ENCODE measurements at places on chromosomes 5 and 9.

GRCh38 chr9:79559495-79560181 lies 12.1 kb upstream of the TLE4 start:
- no peak for DNase-seq

DNA sequence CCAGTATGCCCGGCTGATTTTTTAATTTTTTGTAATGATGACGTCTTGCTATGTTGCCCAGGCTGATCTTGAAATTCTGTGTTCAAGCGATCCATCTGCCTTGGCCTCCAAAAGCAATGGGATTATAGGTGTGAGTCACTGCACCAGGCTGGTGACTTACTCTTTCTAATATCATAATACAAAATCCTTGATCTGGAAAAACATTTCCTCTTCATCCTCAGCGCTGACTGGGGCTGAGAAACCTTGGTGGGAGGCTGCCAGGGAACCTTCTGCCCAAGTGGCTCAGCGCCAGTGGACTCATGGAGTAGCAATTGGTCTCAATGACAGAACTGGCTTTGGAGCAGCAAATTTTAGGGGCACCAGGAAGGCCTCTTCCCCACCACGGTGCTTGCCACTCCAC lies 17.5 kb upstream of the SEMA4D start:
- no peak for DNase-seq

DNA sequence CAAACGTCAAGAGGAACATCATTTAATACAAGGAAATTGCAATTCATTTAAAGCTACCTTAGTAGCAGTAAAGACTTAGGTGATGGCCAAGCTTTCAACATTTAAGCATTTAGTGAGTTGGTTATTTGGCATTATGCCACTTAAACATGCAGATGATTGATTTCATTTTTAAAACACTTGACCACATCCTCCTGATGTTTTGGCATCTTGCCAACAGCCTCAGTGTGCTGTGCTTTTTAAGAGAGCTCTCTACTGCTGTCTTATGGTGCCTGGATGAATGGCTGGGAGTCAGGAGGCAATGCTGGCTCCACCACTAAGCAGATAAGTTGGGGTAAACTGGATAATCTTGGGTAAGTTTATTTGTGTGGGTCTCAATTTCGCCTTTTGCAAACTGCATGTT lies 364.5 kb downstream of the MAN2A1 start:
- DNase-seq = no peak

DNA sequence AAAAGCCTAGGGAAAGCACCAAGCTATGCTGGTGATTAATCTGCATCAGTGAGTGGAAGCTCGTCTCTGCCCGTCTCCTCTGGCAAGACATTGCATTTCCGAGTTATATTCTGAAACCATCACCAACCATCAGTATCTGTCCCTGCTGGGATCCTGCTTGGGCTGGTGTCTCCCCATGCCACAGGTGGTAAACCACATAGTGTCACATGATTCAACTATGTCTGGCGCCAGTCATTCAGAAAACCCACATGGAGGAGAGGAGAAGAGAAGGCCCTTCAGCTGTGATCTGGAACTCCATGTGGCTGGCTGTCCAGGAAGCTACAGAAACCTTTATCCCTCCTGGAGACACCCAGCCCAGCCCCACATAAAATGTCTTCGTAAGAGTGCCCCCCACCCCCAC lies 4.8 kb downstream of the IL9 start:
- no peak for DNase-seq

DNA sequence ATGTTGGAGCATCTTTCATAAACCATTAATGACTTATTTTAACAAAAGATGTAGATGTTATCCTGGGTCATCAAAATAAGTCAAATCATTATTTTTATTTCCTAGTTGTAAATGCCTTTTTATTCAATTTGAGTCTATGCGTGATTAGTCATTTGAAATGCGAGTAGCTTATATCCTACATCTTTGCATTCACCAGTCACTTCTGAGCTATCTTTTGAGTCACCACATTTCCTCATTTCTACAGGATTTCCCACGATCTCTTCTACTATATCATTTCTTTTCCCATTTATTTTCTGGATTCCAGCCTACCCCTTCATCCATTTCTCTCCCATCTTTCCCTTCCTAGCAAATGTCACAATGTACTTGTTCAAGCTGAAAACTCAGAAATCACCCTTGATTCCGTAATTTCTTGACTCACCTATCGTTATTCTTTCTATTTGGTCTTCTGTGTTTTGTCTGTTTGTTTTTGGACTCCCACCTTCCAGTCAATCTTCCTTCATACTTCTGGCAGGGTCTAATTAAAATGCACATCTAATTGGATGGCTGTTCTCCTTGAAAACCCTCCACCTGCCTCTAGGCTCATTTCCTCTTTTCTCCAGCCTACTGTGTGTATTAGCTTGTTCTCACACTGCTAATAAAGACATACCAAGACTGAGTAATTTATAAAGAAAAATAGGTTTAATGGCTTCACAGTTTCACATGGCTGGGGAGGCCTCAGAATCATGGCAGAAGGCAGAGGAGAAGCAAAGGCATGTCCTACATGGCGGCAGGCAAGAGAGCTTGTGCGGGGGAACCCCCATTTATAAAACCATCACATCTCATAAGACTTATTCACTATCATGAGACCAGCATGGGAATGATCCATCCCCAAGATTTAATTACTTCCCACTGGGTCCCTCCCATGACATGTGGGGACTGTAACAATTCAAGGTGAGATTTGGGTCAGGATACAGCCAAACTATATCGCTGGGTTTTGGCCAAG lies 112.4 kb downstream of the MEF2C start:
- no peak for DNase-seq

DNA sequence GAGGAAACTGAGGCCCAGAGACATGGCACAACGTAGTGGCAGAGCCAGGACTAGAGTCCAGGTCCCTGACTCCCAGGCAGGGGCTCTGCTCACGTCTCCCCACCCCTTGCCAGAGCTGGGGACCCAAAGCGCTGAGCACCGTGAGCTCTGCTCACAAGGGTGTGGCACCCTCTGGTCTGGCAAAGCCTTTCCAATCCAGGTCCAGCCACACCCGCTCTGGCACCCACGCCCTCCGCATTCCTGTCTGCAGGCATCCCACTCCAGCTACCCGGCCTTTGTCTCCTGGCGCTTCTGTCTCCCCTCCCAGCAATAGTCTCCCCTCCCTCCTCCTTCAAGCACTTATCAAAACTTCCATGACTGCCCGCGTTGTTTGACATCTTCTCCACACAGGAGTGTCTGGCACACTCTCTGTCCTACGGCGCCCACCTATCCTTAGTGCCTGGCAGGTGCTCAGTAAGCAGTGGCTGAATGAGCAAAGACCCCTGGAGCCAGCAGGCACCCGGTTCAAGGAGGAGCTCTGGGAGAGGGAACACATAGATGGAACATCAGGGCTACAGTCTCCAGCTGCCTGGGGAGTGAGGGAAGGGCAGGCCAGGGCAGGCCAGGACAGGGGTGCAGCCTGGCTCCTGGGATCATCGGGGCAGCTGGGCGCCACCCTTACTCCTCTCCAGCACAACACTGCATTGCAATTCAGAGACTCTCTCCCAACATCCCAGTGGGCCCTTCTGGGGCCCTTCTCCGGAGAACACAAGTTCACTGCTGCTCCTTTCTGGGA lies 12.0 kb downstream of the HIGD2A start:
- no peak for DNase-seq

DNA sequence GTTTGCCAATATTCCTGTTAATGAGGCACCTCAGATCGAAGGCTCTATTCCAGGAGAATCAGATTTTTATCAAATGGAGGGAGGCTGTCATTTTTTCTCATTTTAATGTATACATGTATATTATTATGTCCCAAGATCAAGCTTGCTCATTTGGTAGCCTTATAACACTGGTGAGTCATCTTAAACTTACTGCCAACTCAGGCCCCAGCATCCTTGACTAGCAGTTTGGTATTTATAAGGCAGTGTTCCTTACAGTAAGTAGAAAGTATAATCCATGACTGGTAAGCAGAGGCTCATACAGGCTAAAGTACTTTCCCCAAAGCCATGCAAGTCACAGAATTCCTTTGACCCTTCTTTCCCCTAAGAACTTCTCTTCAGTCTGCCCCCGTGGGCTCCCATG lies 90.7 kb upstream of the NR3C1 start:
- no peak for DNase-seq

DNA sequence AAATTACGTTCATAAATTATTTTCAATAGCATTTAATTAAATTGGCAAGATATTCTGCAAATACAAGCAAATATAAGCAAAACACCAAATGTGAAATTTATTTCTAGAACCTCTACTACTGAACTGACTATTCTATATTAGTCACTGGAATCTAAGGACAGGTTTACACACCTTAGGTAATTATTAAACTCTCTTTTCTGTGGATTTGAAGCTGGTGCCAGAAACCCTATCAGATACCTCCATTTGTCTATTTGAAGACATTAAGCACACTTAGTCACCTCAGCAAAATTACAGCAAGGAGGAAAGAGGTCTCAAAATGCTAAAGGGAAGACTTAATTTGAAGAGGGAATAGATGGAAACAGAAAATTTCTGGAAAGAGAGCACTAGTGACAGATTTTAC lies 83.4 kb downstream of the CPLANE1 start:
- DNase-seq = no peak

GRCh38 chr5:13708906-13709305 lies 235.6 kb downstream of the DNAH5 start:
- no peak for DNase-seq

GRCh38 chr9:132610661-132611060 lies 28.3 kb downstream of the BARHL1 start:
- DNase-seq = no peak

Data from pancreas (tissue), 10 donors.